ENCODE measurements at places on chromosomes 3 and 15.

GRCh38 chr15:67406257-67406861 lies 114.6 kb upstream of the C15orf61 start:
- no peak for DNase-seq

- no peak for DNase-seq
Observed at GRCh38 chr3:18234717-18235335, 190.3 kb downstream of the SATB1 start.

GRCh38 chr15:58311556-58311955 lies 120.2 kb upstream of the LIPC start:
- no peak for DNase-seq

GRCh38 chr3:188330138-188330537 lies 176.2 kb downstream of the LPP start:
- DNase-seq = no peak

DNA sequence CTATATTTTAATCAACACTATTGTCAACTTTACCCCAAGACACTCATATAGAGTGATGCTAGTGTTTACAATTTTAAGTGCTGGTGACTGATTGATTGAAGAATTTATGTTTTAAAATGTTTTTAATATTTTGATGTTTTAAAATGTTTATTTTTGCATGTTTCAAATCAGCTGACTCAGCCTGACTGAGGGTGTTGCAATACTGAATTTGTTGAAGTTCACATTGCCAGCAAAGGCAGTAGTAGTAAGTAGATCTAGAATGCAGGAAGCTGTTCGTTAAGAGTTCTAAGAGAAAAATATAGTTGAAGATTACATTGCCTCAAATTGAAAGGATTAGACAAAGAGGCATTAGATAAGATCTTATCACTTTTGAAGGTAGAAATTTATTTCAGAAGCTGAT lies 977.6 kb downstream of the IGSF11 start:
- DNase-seq = no peak

DNA sequence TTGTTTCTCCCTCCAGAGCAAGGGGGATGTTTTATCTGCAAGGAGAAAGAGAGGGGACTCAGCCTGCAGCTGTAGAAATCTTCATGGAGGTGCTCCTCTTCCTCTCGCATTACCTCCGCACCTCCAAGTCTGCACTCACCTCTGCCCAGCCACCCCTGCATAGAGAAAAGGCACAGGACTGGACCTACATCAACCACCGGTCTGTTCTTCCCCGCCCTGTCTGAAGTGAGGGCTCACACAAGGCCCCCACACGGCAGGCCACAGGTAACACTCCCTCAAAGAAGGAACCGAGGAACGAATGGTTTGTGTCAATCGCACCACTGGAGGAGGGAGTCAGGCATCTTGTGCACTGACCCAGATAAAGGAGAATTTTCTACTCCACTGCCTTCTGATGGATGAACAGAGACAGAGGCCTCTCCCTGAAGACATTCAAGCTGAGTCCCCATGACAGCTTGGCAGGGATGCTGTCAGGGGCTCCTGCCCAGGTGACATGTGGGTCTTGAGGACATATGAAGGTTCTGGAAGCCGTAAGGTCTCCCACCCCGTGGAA lies 260.3 kb downstream of the XXYLT1 start:
- DNase-seq = no peak

DNA sequence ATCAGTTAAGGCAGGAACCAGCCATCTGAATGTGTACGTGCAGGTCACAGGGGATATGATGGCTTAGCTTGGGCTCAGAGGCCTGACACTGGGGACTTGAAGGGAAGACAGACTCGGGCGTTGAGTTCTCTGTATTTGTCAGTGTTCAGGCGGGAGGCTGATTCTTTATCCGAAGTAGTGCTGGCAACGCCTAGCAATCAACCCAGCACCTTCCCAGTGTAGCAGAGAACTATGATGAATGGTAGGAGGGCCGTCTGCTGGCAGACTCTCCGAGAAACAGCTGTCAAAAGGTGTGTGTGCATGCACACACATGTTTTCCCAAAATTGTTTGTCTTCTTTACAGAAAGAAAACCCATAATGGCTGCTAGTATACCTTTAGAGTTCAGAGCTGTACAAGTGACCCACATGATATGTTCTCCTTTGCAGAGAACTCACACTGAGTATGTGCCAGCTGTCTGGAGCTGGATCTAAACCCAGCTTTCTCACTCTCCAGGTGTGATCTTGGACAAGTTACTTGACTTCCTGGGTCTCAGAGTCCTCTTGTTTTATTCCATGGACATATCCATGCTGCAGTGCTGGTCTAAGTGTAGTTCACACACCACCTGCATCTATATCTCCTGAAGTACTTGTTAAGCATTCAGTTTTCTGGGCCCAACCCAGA lies 74.5 kb upstream of the LARS2 start:
- no peak for DNase-seq

DNA sequence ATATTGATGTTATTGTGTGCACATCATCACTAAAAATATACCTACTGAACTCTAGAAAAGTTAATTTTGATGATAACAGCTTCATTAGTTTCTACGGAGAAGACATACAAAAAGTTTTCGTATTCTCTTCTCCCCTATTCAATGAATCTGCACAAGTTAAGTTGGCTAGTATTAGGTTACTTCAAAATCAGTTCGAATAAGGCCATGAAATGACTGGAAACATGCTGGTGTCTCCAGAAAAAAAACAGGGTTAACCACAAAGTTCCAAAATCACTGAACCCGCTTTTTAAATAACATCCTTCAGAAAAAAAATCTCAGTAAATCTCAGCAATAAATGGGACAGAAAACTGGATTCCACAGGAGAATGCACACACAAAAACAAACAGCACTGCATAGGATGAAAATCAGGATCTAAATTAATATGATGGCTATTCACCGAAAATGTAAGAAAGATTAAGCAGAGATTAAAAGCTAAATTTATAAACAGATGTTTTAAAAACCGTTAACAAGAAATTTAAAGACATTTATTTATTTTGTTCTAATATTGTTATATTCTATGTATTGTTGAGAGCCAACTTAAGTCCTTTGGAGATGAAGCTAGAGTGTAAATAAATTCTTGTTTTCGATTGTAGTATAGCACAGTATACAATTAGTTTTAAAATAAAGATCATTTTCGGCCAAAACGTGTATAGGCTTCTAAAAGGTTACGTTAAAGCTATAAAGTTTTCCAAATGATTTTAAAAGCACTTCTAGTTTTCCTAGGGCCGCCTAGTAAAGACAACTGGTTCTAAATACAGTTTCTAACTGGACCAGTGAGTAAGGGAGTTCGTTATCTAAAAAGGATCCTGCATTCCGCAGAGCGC lies 1.0 kb downstream of the IGSF11 start:
- DNase-seq = peak; percentile 25

- no peak for DNase-seq
Observed at GRCh38 chr3:169110633-169111032, 552.9 kb downstream of the MECOM start.
